Left lung (tissue), 14 donors: ENCODE measurements at places on chromosomes 7 and 10. TPM values are rescaled to one million over a fixed set of nuclear protein-coding genes. Genes with fewer than 3 reads are reported as not detected.

Gene LIPN
- not detected for polyA plus RNA-seq

Gene NRG3
- 1.3 TPM for polyA plus RNA-seq

Gene TDRD1
- 0.50 TPM for polyA plus RNA-seq

Gene ZP3
- 2.0 TPM for polyA plus RNA-seq

Gene BTAF1
- 48.3 TPM for polyA plus RNA-seq

Gene HERPUD2
- polyA plus RNA-seq: 42.1 TPM

GRCh38 chr10:48478980-48479811 is 125.7 kb downstream of the ARHGAP22 start:
- DNase-seq: no peak

- DNase-seq: peak; percentile 73
Observed at GRCh38 chr7:130356121-130356875, 11.7 kb downstream of the CPA5 start.

GRCh38 chr10:33120700-33121099 is 162.7 kb upstream of the ITGB1 start:
- no peak for DNase-seq

DNA sequence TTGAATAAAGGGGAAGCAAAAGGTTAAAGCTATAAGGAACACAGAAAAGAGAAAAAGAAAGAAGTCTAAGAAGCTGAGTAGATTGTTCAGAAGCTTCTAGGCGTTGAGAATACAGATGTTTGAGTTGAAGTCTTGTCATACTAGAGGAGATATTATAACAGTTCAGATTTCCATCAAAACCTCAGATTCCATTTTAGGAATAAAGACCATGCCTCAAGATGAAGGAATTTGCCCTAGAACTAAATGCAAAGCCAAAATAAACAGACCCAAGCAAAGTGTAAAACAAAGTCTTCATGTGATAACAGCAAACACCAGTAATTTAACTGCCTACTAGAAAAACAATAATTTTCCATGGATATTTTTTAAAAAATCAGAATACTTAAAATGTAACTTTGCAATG is 476.5 kb upstream of the POT1 start:
- DNase-seq: no peak

DNA sequence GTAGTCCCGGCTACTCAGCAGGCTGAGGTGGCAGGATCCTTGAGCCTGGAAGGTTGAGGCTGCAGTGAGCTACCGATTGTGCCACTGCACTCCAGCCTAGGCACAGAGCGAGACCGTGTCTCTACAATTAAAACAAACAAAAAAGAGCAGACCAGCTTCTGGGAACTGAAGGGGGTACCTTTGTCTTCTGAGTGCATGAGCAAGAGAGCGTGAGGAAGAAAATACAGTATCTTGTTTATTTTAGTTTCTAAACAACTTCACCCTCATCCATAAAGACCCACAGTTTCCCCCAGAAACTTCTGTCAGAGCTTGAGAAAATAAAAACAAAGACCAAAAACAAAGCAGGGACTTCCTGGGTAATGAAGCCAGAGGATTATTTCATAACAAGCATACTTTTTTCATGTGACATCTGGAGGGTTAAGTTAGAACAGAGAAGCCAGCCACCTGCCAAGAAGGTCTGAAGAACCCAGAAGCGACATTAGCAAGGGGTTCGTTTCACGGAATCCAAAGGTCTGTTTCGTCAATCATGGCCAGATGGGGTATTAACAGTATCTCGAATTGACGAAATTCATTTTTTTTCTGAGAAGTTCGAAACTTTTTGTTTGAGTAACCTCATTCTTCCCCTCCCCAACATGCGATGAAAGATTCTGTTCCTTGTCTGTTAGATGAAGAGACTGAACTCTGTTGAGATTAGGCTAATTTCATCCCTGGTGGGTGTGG is 10.2 kb upstream of the IL2RA start:
- DNase-seq: no peak

DNA sequence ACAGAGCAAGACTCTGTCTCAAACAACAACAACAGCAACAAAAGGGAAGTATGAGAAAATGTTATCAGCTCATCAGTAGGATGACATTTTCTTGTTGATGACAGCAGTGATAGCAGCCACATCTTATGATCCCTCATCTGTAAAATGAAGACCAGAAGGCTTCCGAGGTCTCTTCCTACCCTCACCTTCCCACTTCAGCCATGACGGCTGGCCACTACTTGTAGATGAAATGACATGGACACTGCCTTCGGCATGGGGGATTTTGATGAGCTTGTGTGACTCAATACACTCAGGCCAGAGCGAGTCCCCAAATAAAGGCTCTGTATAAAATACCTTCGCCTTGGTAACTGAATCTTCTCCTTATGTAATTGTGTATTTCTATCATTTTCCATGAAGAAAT is 6.7 kb downstream of the ECHDC3 start:
- DNase-seq: no peak

GRCh38 chr7:97064972-97065587 is 40.4 kb upstream of the DLX5 start:
- peak; percentile 48 for DNase-seq

DNA sequence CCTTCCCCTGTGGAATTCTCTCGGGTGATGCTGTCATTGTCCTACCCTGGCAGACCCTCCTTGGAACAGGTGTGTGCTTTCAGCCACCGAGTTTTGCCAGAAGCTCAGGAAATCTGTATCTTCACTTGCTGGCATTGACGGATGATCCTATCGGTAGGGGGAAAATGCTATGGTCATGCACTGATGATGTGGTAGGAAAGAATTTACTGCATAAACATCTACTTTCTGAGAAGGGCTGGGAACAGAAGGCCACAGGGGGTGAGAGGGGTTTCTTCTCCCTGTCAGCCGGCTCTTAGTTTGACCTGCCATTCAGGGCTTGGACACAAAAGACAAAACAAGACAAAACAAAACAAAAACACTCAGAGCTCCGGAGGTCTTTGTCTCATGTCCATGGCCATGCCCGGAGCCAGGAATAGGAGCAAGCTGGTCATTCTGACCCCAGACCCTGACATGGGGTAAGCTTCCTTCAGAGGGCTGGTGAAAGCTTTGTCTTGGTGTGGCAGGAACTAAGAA is 43.6 kb upstream of the CARD11 start:
- no peak for DNase-seq

- DNase-seq: no peak
Observed at GRCh38 chr7:91416155-91416865, 152.1 kb downstream of the FZD1 start.

DNA sequence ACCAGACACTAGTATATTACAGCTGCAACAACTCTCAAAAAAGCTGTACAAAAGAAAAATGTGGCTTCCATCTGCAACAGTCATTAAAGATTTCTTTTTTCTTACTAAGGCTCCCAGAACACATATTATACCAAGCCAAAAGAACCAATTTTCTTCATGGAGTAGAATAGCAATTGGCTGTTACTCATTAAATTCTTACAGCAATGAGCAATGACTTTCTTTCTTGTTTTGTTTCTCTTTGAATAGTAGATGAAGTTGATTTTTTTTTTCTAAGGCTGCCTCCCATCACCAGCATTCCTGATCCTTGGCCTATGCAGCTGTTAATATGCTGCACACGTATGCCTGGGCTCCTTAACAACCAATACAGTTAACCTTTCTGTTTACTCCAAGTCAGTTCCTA is 36.6 kb upstream of the SPOCK2 start:
- no peak for DNase-seq

GRCh38 chr7:43501870-43502269 is 81.0 kb upstream of the STK17A start:
- no peak for DNase-seq

DNA sequence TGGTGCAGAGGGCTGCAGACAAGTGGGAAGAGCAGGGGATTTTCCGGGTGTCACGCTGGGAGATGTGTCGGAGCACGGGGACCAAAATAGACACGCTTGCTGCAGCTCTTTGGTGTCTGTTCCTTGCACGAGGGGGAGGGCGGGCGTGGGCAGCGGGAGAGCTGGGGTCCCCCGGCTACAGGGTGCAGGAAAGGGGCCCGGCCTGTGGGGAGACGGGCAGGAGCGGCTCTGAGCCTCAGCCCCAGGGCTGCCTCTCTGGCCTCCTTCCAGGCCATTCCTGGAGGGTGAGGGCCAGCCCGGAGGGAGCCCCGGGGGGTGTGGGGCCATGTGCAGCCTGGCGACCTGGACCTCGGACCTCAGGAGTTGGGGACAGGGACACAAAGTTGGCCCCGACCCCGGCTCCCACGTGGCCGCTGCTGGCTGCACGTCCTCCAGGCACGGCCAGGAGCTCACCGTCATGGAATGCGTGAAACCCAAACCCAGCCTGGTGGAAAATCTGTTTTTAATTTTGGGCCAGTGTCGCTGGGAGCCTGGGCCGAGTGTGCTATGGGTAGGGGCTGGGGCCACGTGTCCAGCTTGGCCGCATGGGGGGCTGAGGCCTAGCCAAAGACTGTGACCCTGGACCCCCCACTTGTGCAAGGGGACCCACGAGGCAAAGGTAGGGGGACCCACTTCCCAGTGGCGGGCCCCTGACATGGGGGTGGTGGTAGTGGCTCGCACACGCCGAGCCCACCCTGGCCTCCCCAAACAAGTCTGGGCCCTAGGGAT is 6.6 kb downstream of the TTYH3 start:
- no peak for DNase-seq

- no peak for DNase-seq
Observed at GRCh38 chr7:118286131-118286530, 61.6 kb downstream of the ANKRD7 start.

DNA sequence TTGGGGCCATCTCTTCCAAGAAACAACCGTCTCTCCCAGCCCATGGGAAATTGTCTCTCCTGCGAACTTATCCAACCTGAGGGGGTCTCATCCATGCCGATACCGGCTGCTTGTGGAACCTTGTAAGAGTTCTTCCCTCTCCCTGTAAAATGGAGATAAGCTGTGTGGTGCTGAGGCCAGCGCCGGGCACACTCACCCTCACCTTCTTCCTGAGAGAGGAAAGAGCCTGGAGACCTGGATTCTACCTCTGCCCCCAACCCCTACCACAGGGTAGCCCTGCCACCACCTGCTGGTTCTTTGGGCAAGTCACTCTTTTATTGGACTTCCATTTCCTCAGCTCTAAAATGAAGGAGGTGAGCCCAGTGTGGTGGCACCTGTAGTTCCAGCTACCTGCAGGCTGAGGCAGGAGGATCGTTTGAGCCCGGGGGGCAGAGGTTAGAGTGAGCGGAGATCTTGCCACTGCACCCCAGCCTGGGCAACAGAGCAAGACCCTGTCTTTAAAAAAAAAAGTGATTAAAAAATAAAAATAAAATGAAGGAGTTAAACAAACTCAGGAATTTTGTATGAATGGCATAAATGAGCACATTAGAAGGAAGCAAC is 38.4 kb upstream of the PSAP start:
- DNase-seq: no peak

DNA sequence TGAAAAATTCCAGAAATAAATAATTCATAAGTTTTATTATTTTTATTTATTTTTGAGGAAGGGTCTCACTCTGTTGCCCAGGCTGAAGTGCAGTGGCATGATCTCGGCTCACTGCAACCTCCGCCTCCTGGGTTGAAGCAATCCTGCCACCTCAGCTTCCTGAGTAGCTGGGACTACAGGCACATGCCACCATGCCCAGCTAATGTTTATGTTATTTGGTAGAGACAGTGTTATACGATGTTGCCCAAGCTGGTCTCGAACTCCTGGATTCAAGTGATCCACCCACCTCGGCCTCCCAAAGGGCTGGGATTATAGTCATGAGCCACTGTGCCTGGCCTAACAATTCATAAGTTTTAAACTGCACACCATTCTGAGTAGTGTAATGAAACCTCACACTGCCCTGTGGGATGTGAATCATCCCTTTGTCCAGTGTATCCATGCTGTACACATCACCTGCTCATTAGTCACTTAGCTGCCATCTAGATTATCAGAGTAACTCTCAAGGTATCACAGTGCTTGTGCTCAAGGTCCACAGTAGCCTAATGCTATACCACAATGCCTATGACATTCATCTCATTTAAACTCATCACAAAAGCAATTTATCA is 17.9 kb downstream of the RTKN2 start:
- DNase-seq: no peak

DNA sequence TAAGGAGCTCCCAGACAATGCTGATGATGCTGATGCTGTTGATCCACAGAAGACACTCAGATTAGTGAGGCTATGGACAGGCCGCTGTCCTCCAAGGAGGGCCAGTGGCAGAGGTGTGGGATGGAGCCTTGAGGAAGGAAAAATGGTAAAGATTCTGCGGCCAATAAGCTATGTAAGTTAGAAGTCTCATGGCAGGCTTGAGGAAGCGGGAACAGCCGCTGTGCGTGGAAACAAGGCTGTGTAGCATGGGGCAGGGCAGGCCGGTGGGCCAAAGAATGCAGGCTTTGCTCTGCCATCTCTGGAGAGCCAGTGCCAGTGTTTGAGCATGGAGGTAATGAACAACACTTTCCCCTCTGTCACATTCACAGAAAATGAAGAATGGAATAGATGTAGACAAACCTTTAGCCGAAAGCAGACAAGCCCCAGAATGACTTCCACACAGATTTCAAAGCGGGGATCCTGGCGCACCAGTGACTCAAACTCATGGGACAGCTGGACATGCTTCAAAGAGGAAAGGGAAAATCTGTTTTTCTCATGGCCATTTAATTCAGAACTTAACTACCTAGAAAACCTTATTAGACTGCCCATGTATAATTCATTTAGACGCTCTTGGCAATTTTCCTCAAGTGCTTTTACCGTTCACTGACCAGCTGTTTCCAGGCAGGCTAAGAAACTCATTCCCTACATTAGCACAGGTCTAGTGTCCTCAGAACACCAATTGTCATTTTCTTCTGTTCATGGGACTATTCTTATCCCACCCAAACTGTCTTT is 16.9 kb upstream of the FIGNL1 start:
- DNase-seq: no peak

DNA sequence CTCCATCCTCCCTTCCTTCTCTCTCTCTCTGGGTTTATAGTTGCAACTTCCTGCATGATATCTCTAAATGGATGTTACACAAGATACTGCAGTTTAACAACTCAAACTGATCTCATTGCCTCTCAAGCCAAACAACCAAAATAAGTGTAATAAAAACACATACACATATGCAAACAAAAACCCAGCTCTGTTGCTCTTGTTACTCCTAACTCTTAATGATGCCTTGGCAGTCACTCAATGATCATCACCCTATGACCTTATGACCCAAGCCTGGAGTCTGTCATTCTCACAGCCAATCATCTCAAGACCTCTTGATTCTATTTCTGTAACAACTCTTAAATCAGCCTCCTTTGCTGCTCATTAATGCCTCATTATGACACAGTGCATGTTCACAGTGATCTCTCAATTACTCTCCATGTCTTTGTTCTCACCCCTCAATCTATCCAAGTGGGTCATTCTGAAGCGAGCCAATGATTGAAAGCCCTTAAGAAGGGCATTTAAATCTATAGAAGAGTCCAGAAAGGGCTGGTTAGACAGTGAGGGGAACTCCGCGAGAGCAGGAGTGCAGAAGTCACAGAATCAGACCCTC is 210.9 kb downstream of the INHBA start:
- DNase-seq: no peak

- DNase-seq: no peak
Observed at GRCh38 chr7:39910108-39910869, 39.8 kb upstream of the CDK13 start.

- no peak for DNase-seq
Observed at GRCh38 chr10:34690383-34691049, 124.6 kb downstream of the PARD3 start.

DNA sequence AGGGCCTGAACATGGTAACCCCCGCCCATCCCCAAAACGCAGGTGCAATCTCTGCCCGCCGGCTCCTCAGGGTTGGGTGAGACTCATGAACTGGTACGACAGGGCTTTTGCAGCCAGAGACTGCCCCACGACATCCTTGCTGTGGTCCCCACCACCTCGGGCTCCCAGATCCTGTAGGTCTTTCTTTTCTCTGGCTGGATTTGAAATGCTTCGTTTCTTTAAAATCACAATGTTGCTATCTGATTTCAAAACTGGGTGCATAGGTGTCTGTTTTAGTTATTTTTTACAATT is 21.9 kb downstream of the WDR86 start:
- peak; percentile 72 for DNase-seq

- DNase-seq: no peak
Observed at GRCh38 chr7:92043637-92044036, 90.6 kb downstream of the CYP51A1 start.
